AG10803 (cell line): ENCODE measurements at places on chromosomes 13 and 19.

- DNase-seq, result no peak
Measured at GRCh38 chr13:90393408-90393807, 954.1 kb upstream of the MIR17HG start.

DNA sequence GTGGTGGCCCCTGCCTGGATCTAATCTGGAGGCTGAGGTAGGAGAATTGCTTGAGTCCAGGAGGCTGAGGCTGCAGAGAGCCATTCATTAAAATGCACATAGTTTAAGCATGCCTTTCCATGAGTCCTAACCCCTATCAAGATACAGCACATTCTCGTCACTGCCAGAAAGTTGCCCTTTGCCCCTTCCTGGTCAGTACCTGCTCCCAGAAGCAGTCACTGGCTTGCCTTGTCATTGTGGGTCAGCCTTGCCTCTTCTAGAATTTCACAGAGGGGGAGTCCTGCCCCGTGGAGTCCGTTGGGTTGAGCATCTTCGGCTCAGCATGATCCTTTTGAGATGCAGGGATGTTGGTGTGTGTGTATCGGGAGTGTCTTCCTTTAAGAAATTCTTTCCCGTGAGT is 10.8 kb downstream of the BICRA start:
- DNase-seq, result no peak

DNA sequence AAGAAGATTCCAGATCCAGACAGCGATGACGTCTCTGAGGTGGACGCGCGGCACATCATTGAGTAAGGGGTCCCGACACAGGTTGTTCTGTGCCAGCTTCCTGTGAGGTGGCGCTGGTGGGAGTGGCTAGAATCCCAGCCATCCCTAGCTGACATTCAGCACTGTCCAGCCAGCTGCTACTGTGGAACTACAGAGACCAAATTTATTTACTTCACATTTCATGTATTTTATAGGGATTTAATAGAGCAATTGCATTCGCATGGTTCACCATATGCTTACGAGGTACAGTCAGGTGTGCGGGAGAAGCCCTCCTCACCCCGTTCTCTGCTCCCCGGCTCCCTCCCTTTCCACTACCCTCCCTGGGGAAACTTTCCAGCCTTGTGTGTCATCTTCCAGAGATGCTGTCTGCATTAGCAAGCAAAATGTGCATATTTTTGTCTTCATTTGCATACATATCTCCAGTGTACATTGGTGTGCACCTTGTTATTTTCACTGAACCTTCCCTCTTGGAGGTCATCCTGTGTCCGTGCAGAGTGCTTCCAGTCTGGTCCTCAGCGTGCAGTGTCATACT is 47.2 kb downstream of the SMARCA4 start:
- no peak for DNase-seq

- DNase-seq, result no peak
Measured at GRCh38 chr19:36688058-36688457, 646 bp downstream of the ZNF567 start.
